Activated CD4-positive, alpha-beta T cell treated with anti-CD3 and anti-CD28 coated beads for 1 hour (primary cell): ENCODE measurements at places on chromosomes 2 and 18.

DNA sequence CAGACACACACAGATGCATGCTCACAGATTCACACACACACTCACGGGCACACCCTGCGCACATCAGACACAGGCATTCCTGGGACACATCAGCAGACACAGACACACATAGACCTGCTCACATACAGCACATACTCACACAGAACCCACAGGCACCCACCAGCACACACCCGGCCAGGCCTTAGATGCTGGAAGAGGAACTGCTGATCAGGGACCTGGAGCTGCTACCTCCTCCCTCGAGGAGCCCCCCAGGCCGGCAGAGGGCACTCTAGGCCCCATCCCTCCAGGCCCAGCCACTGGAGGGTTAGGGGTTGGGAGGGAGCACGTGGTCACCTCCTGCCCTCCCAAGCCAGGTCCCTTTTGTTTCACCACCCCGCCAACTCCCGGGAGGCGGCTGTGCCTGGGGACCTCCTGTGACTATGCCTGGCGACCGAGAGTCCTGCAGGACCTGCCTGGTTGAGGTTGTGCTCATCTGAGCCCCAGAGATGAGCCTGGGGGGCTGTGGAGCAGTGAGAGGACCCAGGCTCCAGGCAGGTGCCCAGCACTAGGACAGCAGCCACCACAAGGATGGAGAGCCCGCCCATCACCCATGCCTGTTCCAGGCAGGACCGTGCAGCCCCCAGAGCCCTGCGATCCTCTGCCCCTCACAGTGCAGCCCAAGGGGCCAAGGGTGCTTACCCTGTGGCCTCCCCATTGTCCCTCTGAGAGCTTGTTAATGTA is 21.0 kb upstream of the PTMA start:
- DNase-seq, result peak; percentile 61

- no peak for DNase-seq
These were observed 118.4 kb downstream of the MEIS1 start for GRCh38 chr2:66553370-66553769.

DNA sequence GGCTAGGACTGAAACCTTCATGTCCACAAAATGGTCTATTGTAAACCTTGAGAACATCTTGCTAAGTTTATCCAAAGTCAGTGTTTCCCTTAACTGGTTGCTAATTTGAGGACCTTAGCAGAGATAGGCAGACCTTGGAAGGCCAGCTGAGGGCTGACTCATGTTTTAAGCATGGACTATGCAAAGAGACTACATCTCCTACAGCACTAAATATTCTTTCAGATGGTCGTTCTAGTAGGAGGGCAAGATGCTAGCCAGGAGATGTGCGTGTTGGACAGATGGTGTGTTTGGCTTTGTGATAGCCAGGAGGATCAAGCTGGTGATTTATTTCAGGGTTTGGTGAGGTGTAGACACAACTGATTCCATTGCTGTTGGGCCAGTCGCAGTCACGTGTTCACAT is 75.8 kb downstream of the NRP2 start:
- DNase-seq, result no peak

- DNase-seq, result no peak
These were observed 364.4 kb downstream of the ZNF521 start for GRCh38 chr18:24987303-24988252.

DNA sequence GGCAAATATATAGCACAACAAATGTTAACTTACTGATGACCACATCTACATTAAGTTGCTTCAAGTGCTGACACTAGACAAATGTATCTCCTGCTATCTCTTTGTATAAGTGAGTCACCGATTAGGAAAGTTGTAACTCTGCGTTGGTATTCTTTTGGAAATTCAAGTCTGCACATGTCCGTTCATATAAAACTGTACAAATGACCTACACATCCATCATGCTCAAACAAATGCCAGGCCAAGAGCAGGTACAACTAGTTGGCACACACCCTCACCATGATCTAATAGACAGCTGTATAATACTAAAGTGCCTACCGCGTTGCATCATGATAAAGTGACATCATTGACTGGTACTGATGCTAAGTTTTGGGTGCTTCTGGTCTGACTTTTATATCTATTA is 141.1 kb downstream of the RBMS1 start:
- no peak for DNase-seq

DNA sequence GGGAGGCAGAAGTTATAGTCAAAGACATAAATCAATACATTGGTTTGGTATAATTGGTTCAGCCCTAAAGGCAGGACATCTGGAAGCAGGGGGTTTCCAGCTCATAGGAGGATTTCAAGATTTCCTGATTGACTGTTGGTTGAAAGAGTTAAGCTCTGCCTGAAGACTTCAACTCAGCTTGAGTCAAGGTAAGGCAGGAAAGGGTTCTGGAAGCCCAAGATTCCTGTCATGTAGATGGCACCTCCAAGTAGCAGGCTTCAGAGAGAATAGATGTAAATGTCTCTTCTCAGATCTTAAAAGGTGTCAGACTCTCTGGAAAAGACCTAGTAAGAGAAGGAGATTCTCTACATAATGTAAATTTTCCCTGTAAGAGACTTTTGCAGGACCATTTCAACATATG is 335.3 kb downstream of the RIT2 start:
- DNase-seq, result no peak
